Upper lobe of left lung (tissue), 6 donors: ENCODE measurements at places on chromosomes 12 and 14.

DNA sequence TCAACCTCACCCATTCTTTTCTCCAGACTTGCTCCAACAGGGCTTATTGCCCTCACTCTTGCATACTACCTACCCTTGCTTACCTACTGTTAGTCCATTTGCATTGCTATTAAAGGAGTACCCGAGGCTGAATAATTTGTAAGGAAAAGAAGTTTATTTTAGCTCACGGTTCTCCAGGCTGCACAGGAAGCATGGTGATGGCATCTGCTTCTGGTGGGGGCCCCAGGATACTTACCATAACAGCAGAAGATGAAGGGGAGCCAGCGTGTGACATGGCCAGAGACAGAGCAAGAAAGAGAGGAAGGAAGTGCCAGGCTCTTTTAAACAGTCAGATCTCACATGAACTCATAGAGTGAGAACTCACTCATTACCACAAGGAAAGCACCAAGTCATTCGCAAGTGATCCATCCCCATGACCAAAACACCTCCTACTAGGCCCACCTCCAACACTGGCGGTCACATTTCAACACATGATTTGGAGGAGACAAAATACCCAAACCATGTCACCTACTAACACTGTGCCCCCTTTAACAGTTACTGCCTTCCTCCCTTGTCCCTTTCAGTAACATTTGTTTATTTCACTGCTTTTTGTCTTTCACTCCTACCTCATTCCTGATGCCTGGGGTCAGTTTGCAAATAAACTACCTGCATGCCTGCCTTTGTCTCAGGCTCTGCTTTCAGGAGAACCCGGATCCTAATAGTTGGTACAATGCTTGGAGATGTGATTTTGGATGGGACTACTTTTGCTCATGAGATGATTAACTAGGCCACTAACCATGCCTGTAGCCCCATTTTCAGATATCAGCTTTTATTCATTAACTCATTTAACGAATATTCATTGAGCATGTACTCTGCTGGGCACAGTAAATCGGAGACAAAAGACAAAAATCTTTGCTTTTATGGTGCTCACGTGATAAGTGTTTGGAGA lies 41.6 kb upstream of the CSRP2 start:
- no peaks in the 10 kb centered on the region for H3K27me3 ChIP-seq
- H3K4me3 ChIP-seq, result no peak overlapping the region
- no peak for DNase-seq
- H3K27ac ChIP-seq, result no peak overlapping the region
- no peaks in the 10 kb centered on the region for H3K36me3 ChIP-seq

DNA sequence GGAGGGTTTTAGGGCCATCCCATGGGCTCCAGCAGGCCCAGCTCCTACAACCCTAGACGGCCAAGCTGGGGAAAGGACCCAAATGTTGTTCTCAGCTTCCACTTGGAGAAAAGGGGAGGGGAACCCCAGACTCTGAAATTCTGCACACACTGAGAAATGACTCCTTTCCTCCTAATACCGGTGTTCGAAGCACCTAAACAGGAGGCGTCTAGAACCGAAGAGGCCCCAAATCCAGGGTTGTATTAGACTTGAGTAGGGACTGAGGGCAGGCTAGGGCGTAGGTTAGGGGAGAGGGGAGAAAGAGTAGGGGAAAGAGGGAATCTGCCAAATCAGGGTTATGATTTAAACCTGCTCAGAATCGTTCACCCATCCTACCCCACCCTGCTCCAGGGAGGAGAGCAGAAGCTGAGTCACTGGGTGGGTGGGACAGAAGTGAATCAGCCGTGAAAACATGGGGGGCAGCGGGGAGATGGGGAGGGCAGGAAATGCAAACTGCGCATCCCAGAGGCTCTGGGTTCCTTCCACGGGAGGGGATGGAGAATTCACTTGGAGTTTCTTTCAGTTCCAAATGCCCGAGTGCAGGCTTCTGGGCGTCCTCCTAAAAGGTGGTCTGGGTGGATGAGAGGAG lies 1.0 kb downstream of the IGFBP6 start:
- H3K27ac ChIP-seq, result peak overlapping the region; percentile 87
- H3K4me1 ChIP-seq, result peaks cover 40% of the 10 kb centered on the region
- peak overlapping the region; percentile 64 for H3K4me3 ChIP-seq
- no peaks in the 10 kb centered on the region for H3K36me3 ChIP-seq

DNA sequence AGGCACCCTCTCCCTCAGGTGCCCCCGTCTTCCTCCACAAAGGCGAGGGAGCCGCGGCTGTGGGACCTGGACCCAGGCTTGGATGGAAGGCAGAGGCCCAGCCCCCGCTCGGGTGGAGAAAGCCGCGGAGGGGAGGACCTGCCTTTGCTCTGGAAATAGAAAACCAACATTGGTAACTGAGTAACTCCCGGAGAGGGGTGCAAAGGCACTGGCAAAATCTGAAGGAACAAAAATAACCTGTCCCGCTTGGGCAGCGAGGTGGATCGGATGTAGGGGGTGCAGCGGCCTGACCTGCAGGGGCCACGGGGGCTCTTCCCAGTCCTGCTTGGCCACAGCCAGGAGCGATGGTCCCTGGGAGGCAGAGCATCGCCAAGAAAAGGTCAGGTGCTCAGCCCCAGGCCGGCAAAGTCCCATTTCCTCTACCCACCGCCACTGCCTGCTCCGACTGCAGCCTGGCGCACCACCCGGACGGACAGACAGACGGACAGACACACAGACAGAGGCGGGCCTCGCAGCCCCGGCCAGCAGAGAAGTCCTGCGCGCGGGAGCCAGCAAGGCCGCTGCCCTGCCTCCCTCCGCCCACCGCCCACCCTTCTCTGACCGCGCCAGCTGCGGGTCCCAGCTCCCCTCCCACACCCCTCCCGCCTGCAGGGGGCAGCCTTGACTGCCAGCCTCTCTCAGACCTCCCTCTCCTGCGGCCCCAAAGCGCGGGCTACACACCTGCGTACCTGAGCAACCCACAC lies 21.4 kb upstream of the TMEM106C start:
- peak; percentile 4 for DNase-seq
- H3K27ac ChIP-seq, result no peak overlapping the region
- H3K4me1 ChIP-seq, result no peaks in the 10 kb centered on the region
- H3K36me3 ChIP-seq, result no peaks in the 10 kb centered on the region
- no peak overlapping the region for H3K4me3 ChIP-seq

DNA sequence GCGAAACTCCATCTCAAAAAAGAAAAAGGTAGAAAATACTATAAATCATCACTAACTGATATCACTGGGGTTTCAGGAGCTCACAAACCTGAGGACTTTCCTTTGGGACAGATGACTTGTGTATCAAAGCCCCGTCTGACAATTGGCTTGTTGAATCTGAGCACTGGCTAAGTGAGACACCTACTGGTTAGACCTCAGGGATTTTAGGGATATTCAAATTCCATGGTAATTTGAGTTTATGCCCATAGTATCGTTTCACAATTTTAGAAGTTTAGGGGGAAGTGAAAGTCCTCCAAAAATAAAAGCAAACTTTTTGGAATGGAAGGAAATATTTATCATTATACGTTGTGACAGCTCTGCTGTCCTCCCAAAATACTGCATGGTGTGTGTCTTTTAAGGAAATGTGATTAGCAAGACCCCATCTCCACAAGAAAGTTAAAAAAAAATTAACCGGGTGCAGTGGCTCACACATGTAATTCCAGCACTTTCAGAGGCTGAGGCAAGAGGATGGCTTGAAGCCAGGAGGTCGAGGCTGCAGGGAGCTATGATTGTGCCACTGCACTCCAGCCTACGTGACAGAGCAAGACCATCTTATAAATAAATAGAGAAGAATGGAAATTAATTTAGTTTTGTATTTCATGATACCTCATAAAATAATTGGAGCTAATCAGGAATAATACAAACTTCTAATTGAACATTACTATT lies 49.2 kb downstream of the FBXL14 start:
- H3K4me3 ChIP-seq, result no peak overlapping the region
- H3K36me3 ChIP-seq, result no peaks in the 10 kb centered on the region
- no peak for DNase-seq
- H3K27me3 ChIP-seq, result no peaks in the 10 kb centered on the region

DNA sequence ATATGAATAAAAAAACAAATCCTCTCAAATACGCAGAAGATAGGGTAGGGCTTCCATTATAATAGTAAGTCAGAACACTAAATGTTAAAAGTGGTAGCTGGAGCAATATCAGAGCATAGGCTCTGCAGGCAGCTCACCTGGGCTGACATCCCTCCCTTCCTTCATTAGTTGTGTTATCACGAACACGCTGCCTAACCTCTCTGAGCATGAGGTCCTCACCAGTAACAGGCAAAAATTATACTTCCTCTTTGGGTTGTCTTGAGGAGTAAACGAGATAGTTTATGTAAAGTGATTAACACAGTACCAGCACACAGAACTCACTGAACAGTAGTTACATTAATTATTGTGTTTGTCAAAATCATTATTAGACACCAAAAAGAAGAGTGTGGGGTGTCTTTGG lies 154.3 kb downstream of the STXBP6 start:
- peaks cover 3% of the 10 kb centered on the region for H3K4me1 ChIP-seq
- no peak overlapping the region for H3K27ac ChIP-seq
- DNase-seq, result no peak
- no peaks in the 10 kb centered on the region for H3K36me3 ChIP-seq
- H3K4me3 ChIP-seq, result no peak overlapping the region
- no peaks in the 10 kb centered on the region for H3K27me3 ChIP-seq

DNA sequence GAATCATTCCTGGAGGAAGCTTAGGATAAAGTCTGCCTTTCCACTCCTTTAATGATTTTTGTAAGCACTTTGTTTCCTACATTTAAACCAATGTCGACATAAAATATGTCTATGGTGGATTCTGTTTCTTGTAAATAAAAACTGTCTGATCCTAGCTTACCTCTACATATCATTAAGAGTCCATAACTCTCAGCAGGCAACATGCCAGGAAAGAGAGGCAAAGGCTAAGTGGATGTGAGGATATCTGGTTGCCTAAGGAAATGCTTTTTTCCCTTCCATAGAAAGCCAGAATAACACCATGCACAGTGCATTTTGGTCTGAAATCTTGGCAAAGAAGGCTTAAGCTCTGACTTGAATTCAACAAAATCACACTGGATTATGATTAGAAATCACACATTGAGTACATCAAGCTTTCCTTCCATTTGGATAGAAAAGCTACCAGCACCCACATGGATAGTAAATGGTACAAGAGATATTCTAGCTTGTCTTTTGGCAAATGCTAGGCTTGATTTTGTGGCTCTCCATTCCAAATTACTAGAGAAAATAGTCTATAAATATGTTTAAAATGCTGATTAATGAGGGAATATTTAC lies 57.0 kb upstream of the CNTN1 start:
- no peak overlapping the region for H3K4me3 ChIP-seq
- no peaks in the 10 kb centered on the region for H3K4me1 ChIP-seq
- H3K27ac ChIP-seq, result no peak overlapping the region

DNA sequence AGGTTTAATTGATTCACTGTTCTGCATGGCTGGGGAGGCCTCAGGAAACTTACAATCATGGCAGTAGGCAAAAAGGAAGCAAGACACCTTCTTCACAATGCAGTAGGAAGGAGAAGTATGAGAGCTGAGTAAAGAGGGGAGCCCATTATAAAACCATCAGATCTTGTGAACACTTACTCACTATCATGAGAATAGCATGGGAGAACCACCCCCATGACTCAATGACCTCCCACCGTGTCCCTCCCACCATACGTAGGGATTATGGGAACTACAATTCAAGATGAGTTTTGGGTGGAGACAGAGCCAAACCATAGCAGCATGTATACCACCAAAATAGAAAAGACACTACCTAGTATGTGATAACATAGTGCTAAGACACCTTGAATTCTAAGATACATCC lies 2.9 kb upstream of the HMGA2 start:
- no peak overlapping the region for H3K27ac ChIP-seq
- H3K27me3 ChIP-seq, result peaks cover 31% of the 10 kb centered on the region
- H3K36me3 ChIP-seq, result no peaks in the 10 kb centered on the region

DNA sequence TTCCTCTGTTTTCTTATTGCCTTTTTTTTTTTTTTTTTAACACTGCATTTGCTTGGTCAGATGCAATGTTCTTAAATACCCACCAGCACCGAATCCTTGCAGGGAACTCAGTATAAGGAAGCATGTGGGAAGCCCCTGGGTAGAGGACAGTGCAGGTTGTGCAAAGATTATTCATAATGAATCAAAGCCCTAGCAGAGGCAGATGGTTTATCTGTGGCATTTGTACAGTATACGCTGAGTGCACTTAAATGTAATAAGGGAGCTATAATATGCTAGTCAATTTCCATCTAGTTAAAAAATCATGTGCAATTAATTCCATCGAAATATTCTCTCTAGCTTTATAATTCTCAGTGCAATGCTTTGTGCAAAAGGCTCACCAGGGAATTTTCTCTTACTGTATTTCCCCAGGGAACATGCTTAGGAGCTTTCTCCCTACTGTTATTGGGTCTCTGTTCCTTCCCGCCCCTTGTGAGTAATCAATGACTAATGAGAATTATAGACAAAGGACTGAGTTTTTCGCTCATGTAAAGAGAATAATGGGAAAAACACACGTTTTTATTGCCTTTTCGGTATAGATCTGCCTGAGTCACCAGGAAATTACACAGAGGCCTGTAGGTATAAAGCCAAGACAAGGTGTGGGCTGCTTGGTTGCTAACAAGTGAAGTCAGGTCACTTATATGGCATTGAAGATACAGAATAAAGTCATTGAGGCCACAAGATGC lies 1214.3 kb upstream of the TMEM132C start:
- no peaks in the 10 kb centered on the region for H3K27me3 ChIP-seq
- DNase-seq, result no peak
- H3K4me3 ChIP-seq, result no peak overlapping the region
- H3K27ac ChIP-seq, result no peak overlapping the region
- no peaks in the 10 kb centered on the region for H3K36me3 ChIP-seq
- no peaks in the 10 kb centered on the region for H3K4me1 ChIP-seq
